Fibroblast of skin of left biceps (primary cell): ENCODE measurements at places on chromosomes 1 and 21.

- no peak for DNase-seq
Observed at GRCh38 chr1:230701434-230701833, 12.5 kb downstream of the AGT start.

DNA sequence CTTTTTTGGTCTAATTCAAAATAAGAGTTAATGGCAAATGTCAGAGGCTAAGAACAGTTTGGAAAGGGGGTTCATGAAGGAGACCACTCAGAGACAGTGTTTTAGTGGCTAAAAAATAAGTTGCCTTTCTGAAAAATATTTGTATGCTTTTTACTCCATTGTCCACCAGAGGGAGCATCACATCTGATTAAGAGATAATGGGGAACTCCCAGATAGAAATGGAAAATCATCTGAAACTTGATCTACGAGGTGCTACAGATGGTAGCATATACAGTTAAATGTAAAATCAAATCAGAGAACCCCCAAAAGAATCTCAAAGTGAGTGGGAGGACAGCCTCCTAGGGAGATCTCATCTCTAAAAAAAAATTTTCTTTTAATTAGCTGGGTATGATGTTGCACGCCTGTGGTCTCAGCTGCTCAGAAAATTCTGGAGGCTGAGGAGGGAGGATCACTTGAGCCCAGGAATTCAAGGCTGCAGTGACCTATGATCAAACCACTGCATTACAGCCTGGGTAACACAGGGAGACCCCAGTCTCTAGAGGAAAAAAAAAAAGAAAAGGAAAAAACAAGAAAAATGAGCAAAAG, 9.7 kb downstream of the SMYD3 start:
- peak; percentile 28 for DNase-seq

DNA sequence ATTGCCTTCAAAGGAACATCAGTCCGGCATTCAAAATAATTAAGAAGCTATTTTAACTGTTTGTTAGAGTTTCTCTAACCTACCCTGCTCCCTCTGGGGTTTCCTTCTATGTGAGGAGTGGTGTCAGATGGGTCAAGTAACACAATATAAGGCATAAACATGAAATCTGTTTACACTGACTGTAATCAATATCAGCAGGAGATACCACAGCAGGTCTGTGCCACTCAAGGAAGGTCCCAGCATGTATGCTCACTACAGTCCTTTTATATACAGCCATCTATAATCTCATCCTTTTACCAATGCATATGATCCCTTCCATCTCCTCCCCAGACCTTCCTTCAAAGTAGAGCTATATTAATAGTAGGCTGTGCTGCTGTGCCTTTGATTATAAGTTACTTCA, 25.4 kb downstream of the EEIG2 start:
- DNase-seq: no peak

- no peak for DNase-seq
Observed at GRCh38 chr1:39450956-39451606, 40.4 kb upstream of the BMP8A start.

- DNase-seq: no peak
Observed at GRCh38 chr1:81662913-81663526, 137.7 kb upstream of the ADGRL2 start.

- peak; percentile 28 for DNase-seq
Observed at GRCh38 chr1:16979475-16980327, 719 bp downstream of the MFAP2 start.

GRCh38 chr21:42616941-42617340, 36.5 kb upstream of the PDE9A start:
- no peak for DNase-seq

GRCh38 chr21:46099476-46099875, 1.6 kb downstream of the COL6A2 start:
- DNase-seq: no peak

- no peak for DNase-seq
Observed at GRCh38 chr1:41497461-41498030, 13.1 kb upstream of the EDN2 start.

GRCh38 chr1:6447818-6448748, 17.9 kb downstream of the TNFRSF25 start:
- no peak for DNase-seq
